COR-L47 (cell line): ENCODE measurements at places on chromosomes 11 and 22.

GRCh38 chr11:13091804-13092203 is 82.7 kb downstream of the RASSF10 start:
- no peak for DNase-seq

- peak; percentile 10 for DNase-seq
These were observed 8.2 kb downstream of the UPB1 start for GRCh38 chr22:24503137-24503842.

GRCh38 chr11:21582791-21583190 is 610.1 kb upstream of the ANO5 start:
- DNase-seq, result no peak

GRCh38 chr11:6315811-6316425 is 4.4 kb downstream of the CAVIN3 start:
- peak; percentile 30 for DNase-seq

GRCh38 chr11:114195981-114196731 is 100.0 kb upstream of the NNMT start:
- DNase-seq, result no peak

- DNase-seq, result no peak
These were observed 59.3 kb upstream of the EIF3D start for GRCh38 chr22:36588285-36588684.

- DNase-seq, result peak; percentile 31
These were observed at the start of gene TP53I11 for GRCh38 chr11:44950625-44951476. TP53I11 (minus strand) TSS chr11:44950883; CDS start chr11:44938335, 12,548 bp downstream.
